CD4-positive, alpha-beta T cell treated with Interleukin-17A for 1 hour (primary cell): ENCODE measurements at places on chromosomes 11 and 22.
A peak's percentile ranks its signal among the peaks of the same experiment; 100 is the strongest.

GRCh38 chr11:39239553-39239952, 2219.9 kb downstream of the LRRC4C start:
- no peak for DNase-seq

GRCh38 chr11:26964339-26964738, 29.6 kb upstream of the FIBIN start:
- DNase-seq = no peak

- no peak for DNase-seq
Observed at GRCh38 chr11:131810541-131810940, 440.1 kb downstream of the NTM start.

DNA sequence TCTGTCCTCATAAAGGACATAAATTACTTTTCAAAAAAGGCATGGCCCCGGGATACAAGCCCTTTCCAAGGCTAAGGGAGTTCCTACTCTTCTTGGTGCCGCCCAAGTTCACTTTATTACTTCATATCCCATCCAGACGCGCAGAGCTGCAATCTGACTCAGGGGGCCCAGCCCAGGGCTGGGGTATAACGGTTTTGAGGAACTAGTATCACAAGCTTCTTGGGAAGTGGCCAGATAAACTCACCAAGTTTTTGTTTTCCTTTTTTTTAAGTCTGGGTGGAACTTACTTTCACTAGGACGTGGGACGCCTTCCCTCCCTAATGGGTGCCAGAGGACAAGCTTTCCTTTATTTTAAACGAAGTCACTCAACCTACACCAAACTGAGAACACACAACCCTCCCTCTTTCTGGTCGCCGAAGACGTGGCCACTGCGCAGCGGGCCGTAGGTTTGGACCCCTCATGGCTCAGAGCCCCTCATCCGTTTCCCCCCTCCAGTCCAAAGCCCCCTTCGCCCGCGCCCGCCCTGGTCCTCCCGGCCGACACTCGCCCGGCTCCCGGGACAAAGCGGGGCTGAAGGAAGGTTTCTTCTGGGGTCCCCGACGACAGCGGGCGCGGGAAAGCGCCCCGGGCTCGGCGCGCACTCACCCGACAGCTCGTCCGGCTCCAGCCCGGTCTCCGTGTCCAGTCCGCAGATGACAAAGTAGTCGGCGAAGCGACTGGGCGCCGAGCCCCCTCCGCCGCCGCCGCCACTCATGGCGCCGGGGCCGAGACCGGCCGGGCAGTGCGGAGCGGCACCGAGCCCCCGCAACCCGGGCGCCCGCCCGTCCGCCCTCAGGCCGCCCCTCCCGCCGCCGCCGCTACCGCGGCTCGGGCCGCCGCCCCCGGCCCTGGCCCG, 587 bp downstream of the DENND5A start:
- no peak for DNase-seq

GRCh38 chr11:78688460-78688859, 113.8 kb upstream of the NARS2 start:
- no peak for DNase-seq

GRCh38 chr11:94767701-94768601, at the start of gene AMOTL1:
TSS of gene AMOTL1 (plus strand) at chr11:94768356. CDS start at chr11:94768512, 156 bp downstream.
- DNase-seq = peak; percentile 10
